AG08396 (cell line): ENCODE measurements at places on chromosomes 6 and 20.

DNA sequence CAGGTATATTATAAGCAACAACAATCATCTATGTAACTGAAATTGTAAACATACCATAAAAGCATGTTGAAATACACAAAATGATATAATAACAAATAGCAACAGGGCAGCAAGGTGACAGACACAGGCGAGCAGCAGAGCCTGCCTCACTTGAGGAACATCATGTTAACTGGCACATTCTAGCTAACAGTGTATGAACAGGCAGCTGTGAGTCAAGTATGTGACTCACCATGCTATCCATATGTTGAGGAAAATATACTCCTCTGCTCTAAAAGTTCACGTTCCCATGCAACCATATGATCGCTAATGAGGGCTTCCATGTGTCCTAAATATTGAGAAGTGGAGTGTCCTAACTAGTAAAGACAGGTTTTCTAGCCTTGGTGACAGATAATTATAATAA is 18.4 kb downstream of the SERAC1 start:
- peak; percentile 21 for DNase-seq

GRCh38 chr6:152026291-152026690 is 218.8 kb downstream of the ESR1 start:
- DNase-seq = no peak

- DNase-seq = no peak
Measured at GRCh38 chr6:150201772-150202329, 59.0 kb downstream of the PPP1R14C start.

DNA sequence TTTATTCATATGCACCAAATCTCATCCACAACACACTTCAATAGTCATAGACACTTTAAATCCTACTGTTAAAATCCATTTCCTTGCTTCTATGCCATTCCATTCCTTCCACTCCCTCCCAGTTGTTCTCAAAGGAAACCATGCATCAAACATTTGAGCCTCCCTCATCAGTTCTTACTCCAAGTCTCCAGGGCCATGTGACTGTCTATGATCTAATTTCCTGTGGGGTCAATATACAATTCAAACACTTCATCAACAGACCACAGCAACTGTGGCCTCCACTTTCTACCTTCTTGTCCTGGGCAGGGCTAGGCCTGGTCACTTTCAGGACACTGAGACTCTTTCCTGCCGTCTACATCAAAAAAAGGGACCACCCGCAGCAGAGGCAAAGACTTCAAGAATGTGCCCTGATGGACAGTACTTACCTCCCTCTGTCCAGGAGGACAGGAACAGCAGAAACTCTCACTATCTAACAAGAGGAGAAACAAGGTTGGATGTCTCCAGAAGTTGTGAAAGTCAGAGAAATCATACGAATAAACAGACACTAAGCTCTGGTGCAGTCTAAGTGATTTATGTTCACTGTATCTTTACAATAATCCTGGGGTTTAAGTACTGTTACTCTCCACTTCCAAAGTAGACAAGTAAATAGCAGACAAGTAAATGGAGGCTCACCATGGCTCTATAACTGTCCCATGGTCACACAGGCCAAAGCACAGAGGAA is 160.2 kb downstream of the QRSL1 start:
- DNase-seq = no peak
